ENCODE measurements at places on chromosomes 3 and 15.

DNA sequence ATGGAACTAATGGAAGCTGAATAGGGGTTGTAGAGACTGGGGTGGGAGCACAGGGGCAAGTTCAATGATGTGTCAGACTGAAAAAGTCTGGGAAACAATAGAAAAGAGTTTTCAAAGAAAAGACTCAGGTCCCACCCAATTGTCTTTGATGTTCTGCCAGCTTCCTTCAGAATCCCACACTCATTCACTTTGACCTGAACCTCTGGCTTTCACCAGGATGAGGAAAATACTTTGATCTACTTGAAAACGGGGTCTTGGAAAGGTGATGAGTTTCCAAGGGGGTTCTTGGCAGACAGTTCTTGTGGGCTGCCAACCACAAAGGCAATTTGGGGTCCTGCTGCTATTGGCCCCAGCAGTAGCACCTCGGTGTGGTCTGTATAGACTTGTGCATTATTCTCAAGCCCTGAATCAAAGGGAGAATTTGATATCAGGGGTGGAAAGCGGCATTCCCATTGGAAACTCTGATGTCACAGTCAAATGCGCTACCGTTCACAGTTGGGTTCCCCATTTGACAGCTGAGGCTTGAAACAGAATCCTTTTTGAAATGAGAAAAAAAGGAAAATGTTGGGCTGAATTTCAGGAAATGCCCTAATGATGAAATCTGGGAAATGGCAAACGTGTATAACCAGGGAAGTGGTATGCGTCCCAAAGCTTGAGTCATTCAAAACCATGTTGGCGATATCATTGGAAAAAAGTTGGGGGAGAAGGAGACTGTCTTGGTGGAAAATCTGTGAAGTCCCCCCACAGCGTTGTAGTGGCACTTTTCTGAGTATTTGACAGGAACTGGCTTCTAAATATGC is 229.2 kb upstream of the LRTM1 start:
- DNase-seq = no peak

DNA sequence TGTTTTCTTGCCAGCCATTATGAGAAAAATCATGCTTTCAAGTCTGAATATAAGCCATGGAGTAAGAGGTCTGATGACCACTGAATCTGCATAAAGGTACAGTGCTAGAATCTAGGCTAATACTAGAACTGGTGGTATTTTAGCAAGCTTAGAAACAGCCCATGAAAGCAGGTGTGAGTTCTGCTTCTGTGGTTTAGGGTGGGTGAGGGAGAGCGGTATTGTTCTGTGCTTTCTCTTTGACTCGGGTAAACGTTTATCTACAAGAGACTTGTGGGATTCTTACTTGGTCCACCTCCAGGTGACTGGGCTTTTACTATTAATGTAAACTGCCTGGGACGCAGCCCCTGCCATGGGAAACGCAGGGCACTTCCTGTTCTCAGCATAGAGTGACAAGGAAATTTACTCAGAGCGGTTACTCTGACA is 55.2 kb downstream of the PGPEP1L start:
- no peak for DNase-seq

- DNase-seq = peak; percentile 15
Measured at GRCh38 chr3:143170676-143171075, 51.1 kb downstream of the CHST2 start.

DNA sequence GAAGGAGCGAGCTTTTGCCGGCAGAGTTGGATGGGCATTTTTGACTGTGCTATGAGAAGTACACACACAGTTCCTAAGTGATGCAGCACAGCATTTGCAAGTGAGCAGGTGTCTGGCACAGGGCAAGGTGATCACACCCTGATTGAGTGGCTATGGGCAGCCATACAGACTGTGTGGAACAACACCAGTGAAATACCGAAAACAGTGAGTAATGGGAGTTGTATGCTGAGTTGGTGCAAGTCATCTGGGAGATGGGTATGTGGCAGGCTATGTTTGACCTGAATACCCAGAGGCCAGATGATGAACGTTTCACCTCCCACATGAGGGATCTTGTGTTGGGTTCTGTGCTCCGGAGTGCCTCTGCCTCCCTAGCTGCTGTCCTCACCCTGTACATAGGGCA is 53.5 kb upstream of the TIPARP start:
- peak; percentile 67 for DNase-seq

DNA sequence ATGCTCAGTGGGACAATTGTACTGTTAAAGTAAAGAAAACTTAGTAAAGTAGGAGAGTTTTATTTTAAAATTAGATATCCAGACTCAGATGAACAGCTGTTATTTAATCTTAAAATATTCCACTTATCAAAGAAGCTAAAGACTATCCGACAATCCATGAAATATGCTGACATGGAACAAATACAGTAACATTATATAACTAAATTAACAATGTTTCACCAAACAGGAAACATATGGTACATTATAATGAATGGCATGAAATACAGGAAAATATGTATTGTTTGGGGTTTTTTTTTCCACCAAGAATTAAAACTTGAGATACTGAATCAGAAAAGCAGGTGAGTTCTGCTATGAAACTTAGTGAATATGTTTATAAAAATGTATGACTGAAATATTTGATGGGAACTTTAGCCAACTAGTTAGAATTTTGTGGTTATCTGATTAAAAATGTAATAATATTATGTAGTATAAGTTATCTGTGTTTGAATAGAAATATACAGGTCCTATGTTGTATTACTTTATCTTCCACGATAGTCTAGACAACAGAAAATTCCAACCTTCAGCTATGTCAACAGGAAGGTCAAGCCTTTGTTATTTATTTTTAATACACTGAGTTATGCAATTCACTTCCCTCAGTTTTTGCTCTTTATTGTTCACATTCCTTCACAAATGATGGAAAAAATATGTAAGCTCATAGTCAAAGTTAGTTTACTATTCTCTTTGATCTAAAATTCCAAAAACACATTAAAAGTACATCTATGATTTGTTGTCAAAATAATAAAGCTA is 72.7 kb downstream of the UACA start:
- DNase-seq = no peak
